ENCODE measurements at places on chromosomes 11 and 22. TPM values are rescaled to one million over a fixed set of nuclear protein-coding genes. Genes with fewer than 3 reads are reported as not detected.

- DNase-seq, result no peak
Observed at GRCh38 chr11:33674035-33674814, 26.4 kb downstream of the C11orf91 start.

- peak; percentile 54 for DNase-seq
Observed at GRCh38 chr11:63945477-63946163, 6.8 kb downstream of the NAA40 start.

GRCh38 chr11:3228445-3228829 is 3.8 kb downstream of the MRGPRE start:
- DNase-seq, result no peak

- no peak for DNase-seq
Observed at GRCh38 chr11:98940913-98941312, 79.8 kb upstream of the CNTN5 start.

- no peak for DNase-seq
Observed at GRCh38 chr11:111836721-111837120, 34.7 kb downstream of the ALG9 start.

DNA sequence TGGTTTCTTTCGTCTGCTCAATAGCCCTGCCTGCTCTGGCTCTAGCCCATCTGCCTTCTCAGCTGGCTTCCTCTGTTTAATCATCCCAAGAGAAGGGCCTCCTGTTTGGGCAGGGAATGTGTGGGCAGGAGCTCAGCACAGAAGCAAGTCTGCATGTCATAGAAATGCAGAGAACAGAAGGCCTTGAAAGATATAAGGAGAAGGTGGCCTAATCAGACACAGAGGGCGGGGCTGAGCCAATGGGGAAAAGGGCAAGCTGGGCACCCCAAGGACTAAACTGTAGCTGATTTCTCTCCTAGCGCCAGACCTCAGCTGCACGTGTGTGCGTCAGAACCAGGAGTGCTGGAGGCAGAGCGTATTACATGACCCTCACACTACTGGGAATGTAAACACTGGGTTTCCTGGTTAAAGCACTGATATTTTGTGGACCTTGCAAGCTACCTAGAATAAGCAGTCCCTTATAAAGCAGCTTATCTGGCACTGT is 7.6 kb upstream of the CCKBR start:
- DNase-seq, result no peak

The INS gene
- not detected for total RNA-seq

The MUC15 gene
- total RNA-seq, result not detected
